Inflammatory macrophage treated with lipopolysaccharide for 1 hour (primary cell): ENCODE measurements at places on chromosomes 5 and 9.

- no peak for DNase-seq
Observed at GRCh38 chr5:39441838-39442237, 17.1 kb upstream of the DAB2 start.

- DNase-seq, result no peak
Observed at GRCh38 chr5:69288688-69289087, 43.9 kb downstream of the CCDC125 start.

- DNase-seq, result no peak
Observed at GRCh38 chr9:124629600-124629999, 122.4 kb upstream of the NR5A1 start.

DNA sequence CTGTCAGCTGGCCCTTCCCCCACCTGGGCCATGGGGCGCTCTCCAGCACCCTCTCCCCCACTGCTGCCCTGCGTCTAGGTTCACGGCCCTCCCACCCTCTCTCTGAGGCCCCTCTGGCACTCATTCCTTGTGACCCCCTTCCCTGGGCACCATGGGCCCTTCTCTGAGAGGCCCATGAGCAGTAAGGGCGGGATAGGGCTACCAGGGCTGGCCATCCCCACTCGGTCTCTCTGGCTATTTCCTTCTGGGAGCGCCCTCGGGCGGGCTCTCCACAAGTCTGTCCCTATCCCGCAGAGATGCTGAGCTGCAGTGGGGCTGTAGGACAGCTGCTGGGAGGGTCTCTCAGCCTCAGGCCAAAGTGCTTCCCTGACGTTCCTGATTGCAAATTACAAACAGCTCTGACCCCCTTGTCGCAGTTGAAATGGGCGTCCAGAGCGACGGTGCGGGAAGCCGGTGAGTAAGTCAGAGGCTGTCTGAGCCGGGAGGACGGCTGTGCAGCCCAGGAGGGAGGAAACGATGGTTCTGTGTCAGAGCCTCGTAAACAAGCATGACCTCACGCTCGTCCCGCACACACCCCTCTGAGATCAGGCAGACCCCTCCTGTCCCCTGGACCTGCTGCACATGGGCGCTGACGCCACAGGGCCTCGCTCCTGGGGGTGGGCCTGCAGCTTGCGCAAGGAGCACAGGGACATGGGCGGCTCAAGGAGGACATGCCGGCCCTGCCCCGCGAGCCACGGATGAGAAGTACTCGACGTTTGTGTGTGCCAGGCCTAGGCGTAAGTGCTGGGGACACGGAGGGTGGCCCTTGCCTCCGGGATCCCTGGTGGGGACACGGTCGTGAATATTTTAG is 36.3 kb upstream of the GFPT2 start:
- no peak for DNase-seq

- DNase-seq, result peak; percentile 40
Observed at GRCh38 chr9:110623462-110624025, 44.0 kb upstream of the SVEP1 start.

DNA sequence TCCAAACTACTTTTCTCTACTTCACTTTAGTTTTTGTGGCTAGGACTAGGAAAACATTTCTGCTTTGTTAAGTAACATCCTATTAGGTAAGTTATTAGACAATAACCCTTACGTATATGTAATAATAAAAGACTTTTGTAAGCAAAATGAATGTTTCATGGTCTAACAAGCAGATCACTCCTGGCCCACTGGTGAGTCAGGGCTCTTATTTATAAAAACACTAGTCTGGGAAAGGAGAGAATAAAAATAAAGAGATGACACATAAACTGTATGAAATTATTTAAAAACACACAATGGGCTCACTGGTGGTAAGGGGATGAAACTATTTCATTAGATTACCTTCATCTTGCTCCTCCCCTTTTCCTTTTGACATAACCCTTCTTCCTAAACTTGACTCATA is 2212.2 kb upstream of the ACO1 start:
- no peak for DNase-seq

- DNase-seq, result no peak
Observed at GRCh38 chr5:173809014-173809413, 79.1 kb upstream of the CPEB4 start.
